ENCODE measurements at places on chromosomes 2 and 18.

DNA sequence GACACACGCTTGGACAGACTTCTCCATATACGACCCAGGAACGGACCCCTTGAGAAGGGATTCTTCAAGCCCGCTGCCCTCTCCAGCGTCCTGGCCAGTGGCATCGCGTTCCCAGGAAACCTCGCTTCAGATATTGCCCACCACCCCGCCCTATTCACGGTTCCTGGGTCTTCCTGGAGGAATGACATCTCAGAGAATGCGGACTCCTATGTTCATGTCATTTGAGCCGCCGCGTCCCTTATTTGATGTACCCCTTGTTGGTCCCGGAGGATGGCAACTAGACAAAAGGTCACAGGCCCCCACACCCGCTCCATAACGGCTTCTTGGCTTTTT lies 588 bp upstream of the CCDC93 start:
- DNase-seq, result peak; percentile 33

DNA sequence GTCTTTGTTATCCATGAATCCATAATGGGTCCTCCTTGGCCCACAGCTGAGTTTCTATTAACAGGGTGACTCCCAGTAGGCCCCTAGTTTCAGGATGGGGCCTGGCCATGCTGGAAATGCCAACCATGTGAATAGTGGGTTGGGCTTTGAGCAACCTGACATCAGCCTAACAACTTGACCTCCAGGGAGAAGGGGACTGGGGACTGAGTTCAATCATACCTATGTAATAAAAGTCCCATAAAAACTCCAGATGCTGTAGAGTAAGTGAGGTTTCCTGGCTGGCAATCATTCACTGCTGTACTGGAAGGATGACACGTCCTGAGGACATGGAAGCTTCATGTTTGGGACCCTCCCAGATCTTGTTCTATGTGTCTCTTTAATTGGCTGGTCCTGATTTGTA lies 7.9 kb downstream of the REV1 start:
- DNase-seq, result no peak

DNA sequence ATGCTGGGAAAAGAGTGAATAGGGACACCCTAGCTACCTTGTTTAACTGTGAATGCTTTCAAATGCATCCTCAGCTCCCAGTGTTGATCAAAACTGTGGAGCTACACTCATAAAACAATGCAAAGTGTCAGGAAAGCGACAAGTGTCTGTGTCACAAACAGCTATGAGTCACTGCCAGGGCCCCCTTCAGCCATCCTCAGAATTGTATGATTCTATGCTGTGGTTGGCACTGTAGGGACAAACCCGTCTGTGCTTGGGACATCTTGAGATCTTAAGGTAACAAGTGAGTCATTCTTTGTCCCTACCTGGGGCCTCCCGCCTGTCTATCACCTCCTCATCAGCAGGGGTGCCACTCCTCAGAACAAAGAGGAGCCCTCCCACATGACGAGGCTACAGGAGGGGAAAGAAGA lies 42.4 kb downstream of the KLF7 start:
- DNase-seq, result no peak

DNA sequence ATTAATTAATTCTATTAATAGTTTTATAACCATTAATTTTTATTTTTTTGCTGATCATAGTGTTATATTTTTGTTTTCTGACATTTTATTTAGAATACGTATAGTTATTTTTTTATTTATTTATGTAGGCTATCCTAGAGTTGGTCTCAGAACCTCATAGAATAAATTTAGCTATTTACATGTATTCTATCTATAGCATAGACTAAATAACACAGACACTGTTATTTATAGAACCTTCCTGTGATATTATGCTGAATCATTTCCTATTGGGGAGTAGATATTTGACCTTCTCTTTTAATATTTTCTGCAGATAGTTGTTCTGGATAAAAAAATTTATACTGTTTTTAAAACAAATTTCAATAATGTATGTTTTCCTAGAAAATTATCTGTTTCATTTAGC lies 20.2 kb downstream of the ARHGEF33 start:
- no peak for DNase-seq

GRCh38 chr2:215371915-215372897 lies 60.3 kb downstream of the ATIC start:
- DNase-seq, result no peak

DNA sequence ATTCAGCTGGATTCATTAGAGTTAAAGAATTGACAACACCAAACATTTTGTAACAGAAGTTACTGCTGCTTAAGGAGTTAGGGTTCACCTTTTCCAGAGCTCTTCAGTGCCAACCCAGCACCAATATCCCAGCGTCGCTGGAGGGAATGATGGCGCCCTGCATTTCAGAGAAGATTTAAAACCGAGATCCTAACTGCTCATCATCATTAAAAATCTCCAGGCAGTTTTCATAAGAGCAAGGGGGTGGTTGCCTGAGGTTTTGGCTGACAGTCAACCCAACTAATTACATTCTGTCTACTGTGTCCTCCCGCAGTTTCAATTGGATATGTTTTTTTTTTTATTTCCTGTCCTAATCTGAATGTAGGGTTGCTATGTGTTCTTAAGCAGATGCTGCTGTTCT lies 509.6 kb upstream of the TCF4 start:
- DNase-seq, result no peak

All from 8988T (cell line).